ENCODE measurements at places on chromosomes 16 and 17.

DNA sequence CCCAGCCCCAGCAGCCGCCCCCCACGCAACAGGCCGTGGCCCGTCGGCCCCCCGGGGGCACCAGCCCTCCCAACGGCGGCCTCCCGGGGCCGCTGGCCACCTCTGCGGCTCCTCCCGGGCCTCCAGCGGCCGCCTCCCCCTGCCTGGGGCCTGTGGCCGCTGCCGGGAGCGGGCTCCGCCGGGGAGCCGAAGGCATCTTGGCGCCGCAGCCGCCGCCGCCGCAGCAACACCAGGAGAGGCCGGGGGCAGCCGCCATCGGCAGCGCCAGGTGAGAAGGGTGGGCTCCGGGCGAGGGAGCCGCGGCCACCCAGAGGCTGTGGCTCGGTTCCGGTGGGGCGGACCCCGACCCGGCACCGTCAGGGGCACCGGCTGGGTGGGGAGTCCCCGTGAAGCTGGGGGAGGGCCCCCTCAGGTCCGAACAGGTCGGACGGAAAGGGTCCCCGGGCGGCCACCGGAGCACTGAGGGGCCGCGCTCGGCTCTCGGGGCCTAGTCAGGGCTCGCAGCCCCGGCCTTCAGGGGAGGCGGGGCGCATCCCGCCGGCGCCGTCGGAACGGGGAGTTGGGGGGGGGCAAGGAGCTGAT lies 583 bp downstream of the ATXN2L start:
- DNase-seq, result no peak

GRCh38 chr16:80337786-80338185 lies 203.0 kb upstream of the DYNLRB2 start:
- no peak for DNase-seq

DNA sequence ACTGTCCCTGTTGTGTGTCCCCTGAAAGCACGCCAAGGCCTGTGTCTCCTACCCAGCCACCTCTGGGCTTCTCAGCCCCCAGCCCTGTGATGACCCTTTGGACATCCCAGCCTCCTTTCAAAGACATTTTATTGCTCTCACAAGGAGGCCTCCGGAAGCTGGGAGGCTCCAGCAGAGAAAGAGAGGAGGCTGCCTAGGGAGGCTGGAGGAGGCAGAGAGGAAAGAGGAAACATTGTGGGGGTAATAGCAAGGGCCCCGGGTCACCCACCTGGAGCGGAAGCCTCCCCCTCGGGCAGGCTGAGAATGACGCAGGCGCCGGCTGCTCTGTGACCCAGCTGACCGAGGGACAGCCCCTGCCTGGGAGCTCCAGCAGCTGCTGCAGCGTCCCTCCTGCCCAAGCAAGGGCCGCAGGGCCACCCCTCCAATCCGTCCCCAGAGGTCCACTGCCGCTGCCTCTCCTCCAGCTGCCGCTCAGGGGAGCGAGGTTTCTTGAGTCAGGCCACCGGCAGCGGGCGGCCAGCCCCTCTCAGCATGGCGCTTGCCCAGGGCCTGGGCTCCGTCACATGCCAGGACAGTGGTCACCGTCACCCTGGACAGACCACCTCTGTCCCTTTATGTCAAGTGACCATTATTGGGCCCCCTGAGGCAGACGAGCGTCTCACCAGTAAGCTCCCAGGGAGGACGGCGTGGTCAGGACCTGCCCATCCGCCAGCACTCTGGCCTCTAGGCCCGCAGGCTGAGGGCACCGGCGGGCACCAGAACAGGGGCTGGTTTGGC lies 29.3 kb downstream of the ACTG1 start:
- DNase-seq, result peak; percentile 47

DNA sequence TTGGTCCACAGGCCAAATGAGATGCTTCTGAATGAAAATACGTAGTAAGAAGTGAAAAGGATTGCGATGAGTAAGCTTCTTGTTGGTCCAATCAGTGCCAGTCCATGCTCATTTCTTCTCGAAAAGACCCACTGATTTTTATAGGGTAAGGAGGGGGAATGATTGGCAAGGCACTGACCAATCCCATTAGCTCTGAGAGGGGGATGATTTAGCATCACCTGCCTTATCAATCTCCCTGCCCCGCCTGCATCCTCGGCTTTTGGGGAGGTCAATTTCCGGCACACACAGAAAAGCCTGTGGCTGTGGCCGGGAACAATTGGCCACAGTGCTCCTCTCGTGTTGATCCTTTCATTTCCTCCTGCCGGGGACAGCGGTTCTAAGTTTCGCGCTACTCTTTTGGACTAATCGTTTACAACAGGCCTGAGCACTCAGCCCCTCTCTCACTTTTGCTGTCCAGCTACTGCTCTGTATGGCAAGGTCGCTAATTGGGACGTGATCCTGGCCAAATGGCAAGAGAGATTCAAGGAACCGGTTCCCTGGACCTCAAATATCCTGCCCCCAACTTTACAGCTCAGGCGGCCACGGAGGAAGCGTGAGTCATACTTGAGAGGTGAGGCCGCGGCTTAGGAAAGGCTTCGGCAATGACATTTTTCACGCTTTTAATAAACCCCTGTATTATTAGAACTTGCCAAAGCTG lies 43.1 kb downstream of the TBX4 start:
- no peak for DNase-seq

DNA sequence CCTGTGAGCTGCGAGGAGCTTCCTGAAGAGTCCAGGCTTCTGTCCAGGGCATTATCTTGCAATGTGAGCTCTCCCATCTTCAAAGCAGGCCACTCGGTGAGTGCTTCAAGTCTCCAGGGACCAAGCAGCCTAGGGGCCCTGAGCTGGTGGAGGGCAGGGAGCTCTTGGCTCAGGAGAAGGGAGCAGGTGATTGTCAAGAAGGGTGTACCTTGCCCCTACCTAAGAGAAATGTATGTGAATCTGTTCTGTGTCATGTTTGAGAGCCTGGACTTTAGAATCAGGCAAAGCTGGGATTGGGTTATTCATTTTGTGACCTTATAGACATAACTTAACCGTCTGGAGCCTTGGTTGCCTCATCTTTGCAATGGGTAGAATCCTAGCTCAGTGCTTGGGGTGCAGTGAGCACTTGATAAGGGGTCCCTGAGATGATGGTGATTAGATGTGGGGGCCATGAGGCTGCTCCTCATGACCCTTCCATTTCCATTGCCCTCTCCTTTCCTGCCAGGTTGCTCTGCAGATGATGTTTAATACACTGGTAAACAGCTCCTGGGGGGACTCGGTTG lies 15.9 kb downstream of the ZNF768 start:
- no peak for DNase-seq

DNA sequence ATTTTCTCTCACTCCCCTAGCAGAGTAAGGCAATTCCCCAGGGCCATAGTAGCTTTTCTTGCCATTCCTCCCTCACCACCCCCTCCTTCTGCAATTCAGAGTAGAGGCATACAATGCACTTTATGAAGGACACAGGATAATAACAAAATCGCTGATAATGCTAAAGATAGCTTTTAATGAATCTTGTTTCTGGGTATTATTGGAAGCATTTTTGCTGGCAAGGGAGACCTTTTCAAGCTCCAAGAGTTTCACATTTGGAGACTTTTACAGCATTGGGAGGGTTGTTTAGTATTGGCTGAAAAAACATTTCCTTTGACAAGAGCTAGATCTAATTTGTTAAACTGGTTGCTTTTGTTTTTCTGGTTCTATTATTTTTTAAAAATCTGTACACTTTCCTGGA lies 573.0 kb upstream of the C16orf82 start:
- DNase-seq, result no peak

GRCh38 chr16:82748026-82748425 lies 121.3 kb downstream of the CDH13 start:
- no peak for DNase-seq

DNA sequence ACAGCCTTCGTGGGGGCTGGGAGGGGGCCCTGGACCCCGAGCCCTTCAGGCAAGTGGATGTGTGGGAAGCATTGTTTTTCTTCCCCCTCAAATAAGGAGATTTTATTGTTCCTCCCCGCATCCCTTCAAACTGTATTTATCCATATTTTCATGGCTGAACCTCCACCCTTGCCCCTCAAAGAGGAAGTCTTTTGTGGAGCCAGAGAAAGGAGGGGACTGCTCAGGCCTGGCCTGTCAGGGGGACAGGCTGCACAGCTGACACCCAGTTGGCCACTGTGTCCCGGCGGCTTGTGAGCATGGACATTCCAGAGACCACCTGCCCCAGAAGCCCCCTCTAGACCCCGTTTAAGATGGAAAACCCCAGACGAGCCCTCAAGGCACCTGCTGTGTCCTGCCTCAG lies 15.9 kb downstream of the HEXIM2 start:
- DNase-seq, result no peak

DNA sequence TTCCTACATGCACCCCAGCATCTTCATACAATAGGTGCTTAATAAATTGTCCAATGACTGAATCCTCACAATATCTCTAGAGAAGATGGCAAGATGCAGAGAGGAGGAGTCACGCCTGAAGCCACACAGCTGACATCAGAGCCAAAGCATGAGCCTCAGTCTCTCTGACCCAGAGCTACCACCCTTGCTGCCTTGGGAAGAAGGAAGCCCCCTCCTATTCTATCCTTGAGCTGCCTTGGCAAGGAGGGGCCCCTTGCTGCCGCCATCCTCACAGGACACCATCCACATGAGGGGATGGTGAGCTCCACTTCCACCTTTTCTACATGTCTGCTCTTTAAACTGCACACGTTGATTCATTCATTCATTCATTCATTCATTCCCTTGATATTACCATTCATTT lies 37.0 kb upstream of the C16orf78 start:
- no peak for DNase-seq

GRCh38 chr17:15659236-15659635 lies 24.9 kb downstream of the TRIM16 start:
- DNase-seq, result no peak

DNA sequence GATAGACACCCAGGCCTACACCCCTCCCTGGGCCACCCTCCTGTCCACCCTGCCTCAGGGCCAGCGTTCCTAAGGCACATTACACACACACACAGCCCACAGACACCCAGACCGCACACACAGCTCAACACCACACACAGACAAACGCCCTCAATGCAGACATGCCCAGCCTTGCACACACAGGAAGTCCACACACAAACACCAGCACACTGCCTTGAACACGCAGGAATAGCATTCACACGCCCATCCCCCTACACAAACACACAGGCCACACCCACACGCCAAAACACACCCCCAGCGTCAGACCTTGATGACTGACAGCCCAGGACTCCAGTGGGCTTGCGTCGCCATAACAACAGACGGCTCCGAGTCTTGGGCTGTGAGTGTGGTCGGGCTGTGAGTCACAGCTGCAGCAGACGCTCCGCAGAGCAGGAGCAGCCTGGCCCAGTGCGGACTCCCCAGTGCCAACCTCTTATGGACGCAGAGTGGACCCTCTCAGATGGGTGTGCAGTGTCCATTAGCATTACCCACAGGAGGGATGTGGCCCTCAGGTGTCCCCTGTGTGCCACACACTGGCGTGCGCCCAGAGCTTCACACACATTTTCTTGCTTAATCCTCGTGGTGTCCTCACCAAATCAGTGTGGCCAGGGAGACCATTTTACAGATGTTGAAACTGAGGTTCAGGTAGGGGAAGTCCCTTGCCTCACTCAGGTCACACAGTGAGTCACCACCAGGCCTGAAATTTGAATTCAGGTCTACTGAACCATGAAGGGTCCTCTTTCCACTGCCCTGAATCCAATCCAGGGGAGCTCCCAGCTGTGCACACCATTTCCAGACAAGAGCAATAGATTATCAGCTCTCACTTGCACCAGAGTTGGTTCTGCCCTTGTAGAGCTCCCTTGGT lies 17.8 kb upstream of the RAI1 start:
- DNase-seq, result peak; percentile 83

- no peak for DNase-seq
Observed at GRCh38 chr17:72575542-72576233, 454.9 kb downstream of the SOX9 start.

DNA sequence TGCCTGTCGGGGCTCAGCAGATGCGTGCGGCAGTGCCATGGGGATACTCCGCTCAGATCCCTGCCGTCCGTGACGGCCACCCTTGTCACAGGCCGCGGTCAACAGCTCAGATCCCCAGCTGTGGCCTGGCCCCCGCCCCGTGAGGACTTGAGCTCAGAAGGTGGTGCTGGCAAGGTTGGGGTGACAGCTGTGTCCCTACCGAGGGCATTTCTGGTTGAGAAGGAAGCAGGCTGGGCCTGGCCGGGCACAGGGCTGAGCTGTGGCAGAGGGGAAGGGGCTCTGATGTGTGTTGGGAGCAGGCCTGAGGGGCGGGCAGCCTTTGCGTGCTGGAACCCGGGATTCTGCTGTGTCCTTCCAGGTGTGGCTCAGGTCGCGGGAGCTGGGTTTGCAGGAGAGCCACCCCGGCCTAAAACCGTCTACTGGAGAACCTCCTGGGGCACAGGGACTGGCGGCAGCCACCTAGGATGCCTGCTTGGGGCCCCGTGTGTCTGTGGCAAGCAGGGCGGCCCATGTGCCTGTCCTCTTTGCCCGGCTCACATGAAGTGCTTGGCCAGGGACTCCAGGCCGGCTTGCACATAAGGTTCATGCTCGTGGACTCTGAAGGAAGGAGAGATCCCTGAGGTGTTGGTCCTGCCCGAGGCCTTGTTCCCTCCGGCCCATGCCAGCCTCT lies 5.1 kb downstream of the UBE2I start:
- no peak for DNase-seq

- no peak for DNase-seq
Observed at GRCh38 chr17:5234645-5235576, at the start of gene SCIMP. TSS of gene SCIMP (minus strand) at chr17:5234860. CDS start at chr17:5234755, 105 bp downstream.

- peak; percentile 94 for DNase-seq
Observed at GRCh38 chr17:49407981-49408501, 6.6 kb downstream of the PHB1 start.

- DNase-seq, result no peak
Observed at GRCh38 chr17:80385046-80385445, 29.9 kb upstream of the ENDOV start.

DNA sequence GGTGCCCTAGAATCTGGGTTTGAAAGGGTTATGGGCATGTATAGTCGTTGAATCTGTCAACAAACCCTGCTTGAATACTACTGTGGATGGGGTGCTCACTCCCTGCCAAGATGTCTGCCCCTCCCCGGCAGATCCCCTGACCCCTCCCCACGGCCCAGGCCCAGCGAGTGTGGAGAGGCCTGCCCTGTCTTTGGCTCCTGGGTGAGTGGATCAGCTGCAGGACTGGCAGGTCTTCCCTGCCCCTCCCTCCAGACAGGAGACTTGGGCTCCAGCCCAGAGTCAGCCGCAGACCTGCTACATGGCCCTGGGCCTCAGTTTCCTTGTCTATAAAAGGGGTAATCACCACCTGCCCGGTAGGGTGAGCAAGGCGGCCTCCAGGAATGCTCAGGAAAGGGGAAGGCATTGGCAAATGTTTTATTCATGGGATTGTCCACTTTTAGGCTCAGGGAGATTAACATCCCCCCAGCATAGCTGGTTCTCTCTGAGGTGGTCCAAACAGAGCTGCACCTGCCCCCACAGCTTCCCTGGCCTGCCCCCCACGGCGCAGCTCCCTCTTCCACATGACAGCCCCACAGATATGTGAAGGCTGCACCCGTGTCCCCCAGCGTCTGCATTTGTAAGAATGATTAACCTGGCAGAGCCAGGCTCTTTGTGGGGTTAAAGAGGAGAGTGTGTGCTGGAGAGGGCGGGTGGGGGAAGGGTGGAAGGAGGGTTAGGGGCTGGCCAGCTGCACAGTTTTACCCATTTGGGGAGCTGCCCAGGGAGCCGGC lies 18.5 kb upstream of the SPNS2 start:
- no peak for DNase-seq

- peak; percentile 49 for DNase-seq
Observed at GRCh38 chr16:80931801-80932707, 74.6 kb downstream of the CMC2 start.

GRCh38 chr17:42759982-42760651 lies 910 bp upstream of the RAMP2 start:
- peak; percentile 19 for DNase-seq
